Skeletal muscle cell (primary cell): ENCODE measurements at places on chromosomes 5 and 9.

GRCh38 chr5:137218471-137218870 is 280.7 kb downstream of the SPOCK1 start:
- DNase-seq = peak; percentile 23

GRCh38 chr5:113081091-113081839 is 104.7 kb downstream of the DCP2 start:
- DNase-seq = no peak

DNA sequence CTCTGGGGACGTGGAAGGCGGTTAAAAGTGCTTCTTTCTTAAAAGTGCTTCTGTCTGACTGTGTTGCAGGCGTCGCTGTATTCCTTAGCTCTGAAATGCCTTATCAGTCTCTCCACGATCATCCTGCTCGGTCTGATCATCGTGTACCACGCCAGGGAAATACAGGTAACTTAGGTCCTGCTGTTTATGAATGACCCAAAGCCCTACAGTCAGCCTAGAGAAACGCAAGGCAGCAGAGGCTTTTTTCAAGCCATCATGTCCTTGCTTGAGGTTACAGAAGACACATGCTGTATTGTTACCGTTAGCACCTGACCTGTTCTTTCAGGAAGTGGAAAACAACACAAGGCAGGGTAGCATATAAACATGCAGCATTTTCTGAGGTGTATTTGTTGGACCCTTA is 2.0 kb downstream of the KCNN2 start:
- no peak for DNase-seq

- no peak for DNase-seq
Observed at GRCh38 chr5:72268753-72269410, 51.2 kb downstream of the MRPS27 start.

- no peak for DNase-seq
Observed at GRCh38 chr5:38453506-38453905, 102.9 kb downstream of the LIFR start.

DNA sequence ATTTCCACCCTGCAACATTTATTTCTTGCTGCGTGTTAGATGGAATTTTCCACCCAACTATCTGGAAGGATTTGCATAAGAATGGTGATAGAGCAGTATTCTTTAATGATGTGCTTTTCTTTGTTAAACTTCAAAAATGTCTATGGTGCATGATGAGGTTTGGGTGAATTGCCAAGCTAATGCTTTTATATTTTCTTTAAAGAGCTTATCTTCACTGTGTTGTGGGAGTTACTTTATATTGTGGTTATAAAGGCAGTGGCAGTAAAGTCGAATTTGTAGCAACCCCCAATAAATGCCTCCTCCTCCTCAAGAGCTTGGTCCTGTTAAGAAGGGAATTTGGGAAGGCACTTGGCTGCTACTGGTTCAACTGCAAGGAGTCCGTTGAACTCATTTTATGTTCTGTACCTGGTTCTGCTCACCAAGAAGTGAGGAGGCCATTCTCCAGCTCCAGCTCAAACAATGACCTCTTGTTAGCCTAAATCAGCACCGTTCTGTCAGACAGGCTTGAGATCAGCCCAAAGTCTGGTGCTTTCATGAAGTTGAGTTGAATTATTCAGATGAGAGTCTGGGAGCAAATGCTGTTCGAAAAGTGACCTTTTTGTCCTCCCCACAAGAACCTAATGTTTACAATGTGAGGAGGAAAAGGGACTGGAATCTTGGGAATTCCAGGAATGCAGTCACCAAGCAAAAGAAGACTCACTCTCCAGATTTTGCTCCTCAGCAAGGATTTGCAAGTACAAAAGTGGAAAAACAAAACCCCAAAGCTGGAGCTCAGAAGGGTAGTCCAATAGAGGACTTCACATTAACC is 217.0 kb downstream of the TMEM38B start:
- no peak for DNase-seq

- DNase-seq = no peak
Observed at GRCh38 chr5:155416765-155417164, 403.2 kb downstream of the KIF4B start.

DNA sequence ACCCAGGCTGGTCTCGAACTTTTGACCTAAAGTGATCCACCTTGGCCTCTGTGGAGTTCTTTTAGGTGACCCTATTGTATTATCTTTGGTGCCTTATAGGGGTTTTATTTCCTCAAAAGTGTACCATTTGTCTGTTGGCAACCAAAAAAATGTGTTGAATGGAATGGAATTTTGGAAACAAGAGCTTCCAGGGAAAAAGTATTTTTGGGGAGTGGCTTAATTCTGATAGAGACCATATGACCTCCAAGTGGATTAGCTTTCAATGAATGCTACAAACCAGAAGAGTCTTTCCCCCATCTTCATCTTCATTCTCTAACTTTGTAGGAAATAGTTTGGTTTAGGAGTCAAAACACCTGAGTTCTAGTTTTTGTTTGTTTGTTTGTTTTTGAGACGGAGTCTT is 3.4 kb upstream of the OGN start:
- no peak for DNase-seq

GRCh38 chr5:56814963-56815657 is at the start of gene MAP3K1:
Gene MAP3K1, plus strand, starts transcription at chr5:56815549. Its CDS starts 25 bp downstream, at chr5:56815574.
- DNase-seq = no peak

GRCh38 chr9:125996791-125997190 is 249.6 kb downstream of the PBX3 start:
- DNase-seq = no peak

- no peak for DNase-seq
Observed at GRCh38 chr5:67992923-67993322, 222.6 kb upstream of the PIK3R1 start.

GRCh38 chr5:90093751-90094485 is 315.6 kb downstream of the CETN3 start:
- no peak for DNase-seq

DNA sequence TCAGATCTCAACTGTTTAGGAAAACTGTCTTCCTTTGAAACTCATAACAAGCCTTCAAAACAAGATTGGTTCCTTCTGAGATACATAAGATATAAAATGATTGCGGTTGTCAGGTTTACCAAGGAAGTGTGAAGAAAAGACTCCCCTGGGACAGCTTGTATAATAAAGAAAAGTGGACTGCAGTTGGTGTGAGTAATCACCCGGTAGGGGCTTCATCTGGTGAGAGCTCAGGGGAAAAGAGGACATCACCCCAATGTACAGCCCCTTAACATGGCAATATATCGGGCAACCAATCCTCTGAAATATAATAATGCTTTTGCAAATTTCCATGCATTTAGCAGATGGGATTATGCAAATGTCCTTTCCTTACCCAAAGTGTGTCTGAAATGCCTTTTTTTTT is 216.5 kb upstream of the KLF9 start:
- no peak for DNase-seq

GRCh38 chr9:4550777-4551484 is 60.7 kb downstream of the SLC1A1 start:
- DNase-seq = no peak

GRCh38 chr9:34712140-34712539 is 2.2 kb upstream of the CCL21 start:
- DNase-seq = no peak

DNA sequence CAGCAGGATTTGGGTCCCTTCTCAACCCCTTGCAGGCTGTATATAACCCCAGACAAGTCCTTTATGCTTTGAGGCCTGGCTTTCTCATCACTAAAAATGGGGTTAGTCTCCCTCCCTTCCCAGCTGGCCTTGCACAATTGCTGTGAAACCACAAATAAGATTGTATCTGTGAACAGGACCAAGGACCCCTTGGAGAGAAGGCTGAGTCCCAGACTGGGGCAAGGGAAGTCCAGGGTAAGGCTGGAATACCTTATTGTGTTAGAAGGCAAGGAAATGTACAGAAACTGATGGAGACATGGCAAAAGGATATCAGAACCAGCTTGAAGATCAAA is 11.4 kb downstream of the MACROH2A1 start:
- peak; percentile 23 for DNase-seq

GRCh38 chr5:141941307-141941706 is 16.7 kb downstream of the PCDH12 start:
- DNase-seq = no peak

DNA sequence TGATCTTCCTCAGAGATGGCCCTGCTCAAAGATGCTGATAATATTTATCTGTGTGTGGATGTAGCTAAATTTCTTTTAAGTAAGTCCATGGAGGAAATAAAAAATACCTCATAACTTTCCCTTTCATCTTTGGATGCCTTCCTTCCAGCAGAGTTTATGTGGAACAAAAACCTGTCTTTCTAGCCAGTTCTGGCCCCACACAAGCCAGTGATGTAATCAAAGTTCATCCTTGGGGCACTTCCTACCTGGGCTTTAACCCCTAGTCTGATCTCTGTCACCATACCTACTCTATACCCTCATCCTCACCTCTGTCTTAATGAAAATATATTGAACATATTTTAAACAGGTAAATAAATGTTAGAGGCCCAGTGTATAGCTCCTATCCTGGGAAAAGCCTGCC is 39.8 kb upstream of the RASGRF2 start:
- DNase-seq = no peak

- DNase-seq = no peak
Observed at GRCh38 chr9:124790801-124791505, 14.0 kb downstream of the OLFML2A start.

- no peak for DNase-seq
Observed at GRCh38 chr9:121153642-121154041, 48.0 kb downstream of the RAB14 start.

- no peak for DNase-seq
Observed at GRCh38 chr9:29730163-29730562, 2156.9 kb upstream of the C9orf72 start.

GRCh38 chr5:40386289-40386688 is 293.4 kb upstream of the PTGER4 start:
- no peak for DNase-seq

- peak; percentile 62 for DNase-seq
Observed at GRCh38 chr9:72396247-72397091, 31.5 kb upstream of the ZFAND5 start.

- DNase-seq = peak; percentile 88
Observed at GRCh38 chr5:68225188-68225910, 9.8 kb downstream of the PIK3R1 start.

- peak; percentile 58 for DNase-seq
Observed at GRCh38 chr5:123916345-123917121, 404.6 kb downstream of the CSNK1G3 start.

GRCh38 chr9:88917375-88917774 is 73.9 kb upstream of the S1PR3 start:
- DNase-seq = no peak

GRCh38 chr5:17019324-17019723 is 83.2 kb upstream of the MYO10 start:
- DNase-seq = no peak

GRCh38 chr5:2007878-2008501 is 125.3 kb upstream of the IRX4 start:
- DNase-seq = no peak

- peak; percentile 20 for DNase-seq
Observed at GRCh38 chr5:54249210-54250028, 61.0 kb downstream of the ARL15 start.

GRCh38 chr9:116905171-116905588 is 218.1 kb downstream of the TRIM32 start:
- DNase-seq = no peak

DNA sequence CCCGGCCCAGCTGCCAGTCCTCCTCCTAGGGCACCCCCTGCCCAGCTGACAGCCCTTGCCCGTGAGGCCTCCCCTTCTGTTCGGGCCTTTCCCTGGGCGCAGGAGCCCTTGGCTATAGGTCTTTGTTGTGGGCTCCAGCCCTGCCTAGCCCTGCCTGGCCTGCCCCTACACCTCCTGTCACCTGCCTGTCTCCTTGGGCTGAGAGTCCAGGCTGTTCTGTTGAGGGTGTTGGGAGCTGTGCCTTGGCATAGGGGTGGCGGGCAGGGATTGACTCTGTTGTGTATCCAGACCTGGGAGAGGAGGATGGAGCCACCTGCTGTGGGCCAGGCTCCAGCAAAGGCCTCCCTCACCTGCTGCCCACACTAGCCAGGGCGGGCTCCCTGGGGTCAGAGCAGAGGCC is 11.6 kb downstream of the FCN2 start:
- DNase-seq = no peak

- no peak for DNase-seq
Observed at GRCh38 chr9:74662674-74663073, 165.5 kb downstream of the RORB start.

DNA sequence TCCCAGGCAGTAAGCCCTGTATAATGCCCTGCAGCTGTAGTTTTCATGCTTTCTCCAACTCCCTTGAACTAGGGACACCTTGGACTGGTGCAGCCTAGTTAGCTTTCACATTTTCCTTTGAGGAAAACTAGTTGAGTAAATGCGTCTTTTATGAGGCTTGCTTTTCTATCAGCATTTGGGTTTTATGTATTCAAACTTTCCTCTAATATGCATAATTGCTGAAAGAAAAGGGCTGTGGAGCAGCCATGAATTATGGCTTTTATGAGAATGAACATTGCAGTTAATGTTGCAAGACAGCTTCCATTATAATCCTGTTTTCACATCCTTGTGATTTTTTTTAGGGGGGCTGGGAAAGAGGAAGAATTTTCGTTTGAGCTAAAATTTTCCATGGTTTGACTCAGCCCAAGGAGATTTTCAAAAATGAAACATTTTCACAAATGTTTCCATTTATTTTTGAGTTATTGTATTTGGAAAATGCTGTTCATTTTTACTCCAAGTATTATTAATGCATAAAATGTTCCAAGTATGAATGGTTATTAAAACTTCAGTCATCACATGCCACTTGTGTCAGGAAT is 57.9 kb upstream of the PPP3R2 start:
- no peak for DNase-seq

- no peak for DNase-seq
Observed at GRCh38 chr9:28413471-28413870, 840.2 kb upstream of the C9orf72 start.

DNA sequence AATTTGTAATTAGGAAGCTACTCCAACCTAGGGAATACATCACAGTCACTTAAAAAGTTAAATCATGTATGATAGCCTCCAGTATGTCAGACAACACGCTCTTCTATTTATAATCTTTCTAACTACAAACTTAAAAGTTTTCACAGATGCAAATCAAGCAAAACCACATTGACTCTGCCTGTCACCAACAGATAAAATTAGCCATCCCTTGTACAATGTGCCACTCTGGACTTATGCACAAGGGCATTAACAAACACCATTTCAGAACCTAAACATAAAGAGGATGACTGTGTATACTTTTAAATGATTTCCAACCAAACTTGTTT is 14.7 kb downstream of the ERP44 start:
- no peak for DNase-seq

DNA sequence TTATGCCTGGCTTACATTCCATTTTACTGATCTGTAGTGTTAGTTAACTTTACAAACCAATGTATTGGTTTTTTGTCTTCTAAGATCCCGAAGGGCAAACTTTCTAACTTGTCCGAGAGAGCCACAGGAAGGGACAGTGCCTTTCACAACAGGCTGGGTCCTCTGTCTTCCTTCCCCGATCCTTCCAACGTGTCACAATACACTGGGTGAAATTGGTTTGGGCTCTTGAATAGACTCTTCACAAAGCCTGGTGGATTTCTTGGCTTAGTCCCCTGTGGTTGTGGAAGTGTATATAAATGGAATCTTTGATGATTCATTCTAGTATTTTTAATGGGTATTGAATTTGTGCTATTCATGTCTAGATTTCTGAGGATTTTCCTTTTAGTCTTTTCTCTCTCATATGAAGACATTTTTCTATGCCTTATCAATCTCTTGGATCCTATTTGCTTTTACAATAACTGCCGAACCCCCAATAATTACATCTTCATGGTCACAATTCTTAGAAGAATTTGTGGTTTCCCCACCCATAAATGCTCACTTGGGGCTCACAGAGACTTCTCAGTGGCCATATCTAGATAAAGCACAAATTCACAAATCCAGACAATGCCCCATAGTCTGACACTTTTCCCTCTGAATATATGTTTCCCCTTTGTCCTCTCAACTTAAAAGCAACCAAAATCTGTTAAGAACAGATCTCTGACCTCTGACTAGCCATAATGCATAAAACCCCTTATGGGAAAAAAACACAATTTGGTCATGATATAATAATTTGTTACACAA is 107.7 kb downstream of the MTRR start:
- DNase-seq = no peak

- no peak for DNase-seq
Observed at GRCh38 chr5:132456987-132457361, 33.6 kb downstream of the IRF1 start.
